GM04503 (cell line): ENCODE measurements at places on chromosomes 3 and 15.

DNA sequence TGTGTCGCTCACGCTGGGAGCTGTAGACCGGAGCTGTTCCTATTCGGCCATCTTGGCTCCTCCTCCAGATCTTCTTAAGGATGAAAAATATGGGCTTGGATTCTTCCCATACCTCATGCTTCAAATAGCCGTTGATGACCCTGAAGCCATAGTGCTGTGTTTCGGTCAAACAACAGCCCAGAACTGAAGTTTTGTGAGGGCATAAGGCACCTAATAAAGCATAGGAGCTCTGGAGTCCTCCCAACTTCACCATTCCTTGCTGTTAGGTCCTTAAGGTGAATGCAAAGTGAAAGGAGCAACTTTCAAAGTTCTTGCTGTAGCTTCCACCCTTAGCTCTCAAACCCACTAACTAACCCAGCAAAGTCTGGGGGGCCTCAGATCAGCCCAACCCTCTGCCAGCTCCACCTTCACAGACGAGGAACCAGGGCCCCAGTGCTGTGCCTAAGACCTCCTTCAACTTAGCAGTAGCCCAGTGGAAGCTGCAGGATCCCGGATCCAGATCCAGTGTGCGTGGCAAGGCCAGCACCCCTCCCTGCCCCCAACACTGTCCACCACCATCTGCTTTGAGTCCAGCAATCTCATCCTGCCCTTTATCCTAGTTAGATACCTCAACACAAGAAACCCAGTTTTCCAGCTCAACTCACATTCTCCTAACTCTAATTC lies at the start of gene GRK7:
Gene GRK7 (plus strand): TSS at position 321 of the 663 bp plus-strand sequence. CDS start 14,877 bp downstream, outside the sequence.
- DNase-seq: no peak

DNA sequence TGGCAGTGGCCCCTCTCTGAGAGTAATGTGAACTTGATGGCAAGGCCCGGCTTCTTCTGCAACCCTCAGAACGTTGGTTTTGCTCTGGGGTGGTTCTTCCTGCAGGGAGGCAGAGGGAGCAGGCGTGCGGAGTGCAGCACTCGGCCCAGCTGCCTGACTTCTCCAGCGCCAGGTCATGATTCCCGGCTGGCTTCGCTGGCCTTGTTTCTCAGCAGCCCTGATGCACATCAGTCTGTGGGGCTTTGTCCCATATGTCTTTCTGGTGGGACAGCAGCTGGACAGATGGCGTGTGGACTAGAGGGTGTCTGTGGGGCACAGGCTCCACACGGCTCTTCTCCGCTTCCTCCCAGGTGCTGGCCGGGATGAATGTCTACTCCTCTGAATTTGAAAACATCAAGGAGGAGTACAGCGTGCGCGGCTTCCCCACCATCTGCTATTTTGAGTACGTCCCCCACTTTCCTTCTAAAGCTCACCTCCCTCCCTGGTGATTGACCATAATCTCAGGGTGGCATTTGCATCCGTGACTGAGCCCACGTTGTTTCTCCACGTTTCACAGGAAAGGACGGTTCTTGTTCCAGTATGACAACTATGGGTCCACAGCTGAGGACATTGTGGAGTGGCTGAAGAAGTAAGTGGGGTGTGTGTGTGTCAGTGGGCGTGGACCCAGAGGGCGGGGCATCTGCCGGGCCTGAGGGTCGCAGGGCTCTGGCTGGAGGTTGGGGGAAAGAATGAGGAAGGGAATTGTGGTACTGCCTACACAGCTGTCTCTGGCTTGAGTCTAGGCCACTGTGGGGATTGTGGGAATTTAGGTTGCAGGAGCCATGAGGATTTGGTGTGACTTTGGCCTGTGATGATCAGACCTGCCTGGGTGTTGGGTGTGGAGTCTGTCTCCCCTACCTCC lies 57.1 kb downstream of the PDIA5 start:
- no peak for DNase-seq

- no peak for DNase-seq
Measured at GRCh38 chr3:29561651-29562149, 280.8 kb downstream of the RBMS3 start.

- DNase-seq: no peak
Measured at GRCh38 chr3:122067214-122067550, 12.0 kb downstream of the CD86 start.

DNA sequence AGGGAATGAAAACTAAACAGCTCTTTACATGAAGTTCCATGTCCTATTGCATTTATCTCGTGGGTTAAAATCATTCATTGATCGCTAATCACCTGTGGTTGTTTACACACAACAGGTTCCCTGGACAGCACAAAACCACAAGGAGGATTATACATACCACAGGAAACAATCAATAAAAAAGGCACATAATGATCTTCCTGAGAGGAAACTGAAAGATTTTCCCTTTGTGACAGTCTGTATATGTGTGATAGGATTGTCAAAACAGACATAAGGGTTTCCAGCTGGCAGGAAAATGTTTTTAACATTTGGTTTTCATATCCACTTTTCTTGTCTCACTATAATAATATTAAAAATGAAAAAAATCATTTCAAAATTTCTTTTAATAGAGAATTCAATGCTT lies 541.8 kb downstream of the NLGN1 start:
- no peak for DNase-seq

DNA sequence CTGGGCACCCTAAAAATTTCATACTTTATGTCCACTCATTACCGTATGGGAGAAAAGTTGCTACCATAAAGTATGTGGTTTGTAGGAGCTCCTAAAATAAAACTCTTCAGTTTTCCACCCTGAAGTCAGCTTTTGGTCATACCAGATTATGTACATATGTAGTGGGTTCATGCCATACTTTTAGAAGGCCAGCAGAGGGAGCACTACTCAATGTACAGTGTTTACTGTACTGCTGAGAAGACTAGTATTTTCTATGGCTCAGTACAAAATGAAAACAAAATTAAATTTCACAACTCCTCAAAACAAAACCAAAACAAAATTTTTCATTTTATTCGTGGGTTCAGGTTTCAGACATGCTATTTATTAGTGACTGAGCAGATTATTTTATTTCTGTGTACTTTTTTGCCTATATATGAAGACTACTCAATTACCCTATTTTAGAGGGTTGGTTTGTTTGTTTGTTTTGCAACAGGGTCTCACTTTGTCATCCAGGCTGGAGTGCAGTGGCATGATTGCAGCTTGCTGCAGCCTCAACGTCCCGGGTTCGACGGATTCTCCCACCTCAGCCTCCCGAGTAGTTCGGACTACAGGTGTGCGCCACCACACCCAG lies 24.3 kb downstream of the NXPE3 start:
- DNase-seq: no peak

GRCh38 chr15:39517122-39517855 lies 63.6 kb upstream of the THBS1 start:
- no peak for DNase-seq

DNA sequence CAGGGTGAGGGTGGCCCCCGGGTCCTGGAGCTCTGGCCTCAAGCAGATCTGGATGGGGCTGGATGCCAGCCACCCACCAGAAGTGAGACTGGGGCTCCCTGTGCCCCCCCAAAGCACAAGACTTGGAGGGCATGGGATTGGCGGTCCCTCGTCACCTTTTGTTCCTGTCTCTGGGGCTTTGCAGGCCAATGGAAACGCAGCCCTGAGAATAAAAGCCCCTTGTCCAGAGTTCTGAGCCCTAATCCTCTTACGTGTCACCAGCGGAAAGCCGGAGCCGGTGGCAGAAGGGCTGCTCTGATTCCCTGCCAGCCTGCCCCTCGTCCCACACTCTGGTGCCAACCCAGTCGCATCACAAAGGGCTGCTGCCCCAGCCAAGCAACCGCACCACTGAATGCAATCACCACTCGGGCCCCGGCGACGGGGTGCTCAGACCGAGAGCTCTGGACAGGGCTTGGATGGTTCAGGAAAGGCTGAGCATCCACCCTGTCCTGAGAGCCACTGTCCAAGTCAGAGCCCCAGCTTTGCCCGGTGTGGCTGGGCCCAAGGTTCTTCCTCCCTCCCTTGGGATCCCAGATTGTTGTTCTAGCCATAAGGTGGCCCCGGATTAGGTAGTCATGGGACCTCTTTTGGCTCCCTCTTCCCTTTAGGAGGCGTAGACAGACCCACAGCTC lies 22.8 kb upstream of the ELP6 start:
- no peak for DNase-seq

DNA sequence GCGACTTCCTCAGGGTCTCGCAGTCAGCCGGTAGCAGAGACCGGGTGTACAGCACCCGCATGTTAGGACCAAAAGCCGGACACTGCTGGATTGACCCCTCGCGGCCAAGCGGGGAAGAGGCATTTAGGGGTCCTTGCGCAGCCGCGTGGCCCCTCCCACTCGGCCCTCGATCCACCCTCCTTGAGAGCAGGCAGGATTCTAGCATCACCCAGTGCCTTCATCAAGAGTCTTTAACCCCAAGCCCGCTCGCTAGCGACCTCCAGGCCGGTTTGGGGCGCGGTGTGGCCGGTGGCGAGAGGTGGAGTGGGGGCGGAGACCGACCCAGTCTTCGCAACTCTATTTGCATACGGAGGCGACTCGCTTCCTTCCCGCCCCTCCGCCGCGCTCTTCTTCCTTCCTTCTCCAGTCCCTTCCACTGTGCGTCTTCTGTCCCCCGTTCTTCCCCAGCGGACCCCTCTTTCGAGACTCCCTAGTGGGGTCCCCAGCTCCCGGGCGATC lies at the start of gene ST6GAL1:
Gene ST6GAL1 (plus strand): TSS at position 384 of the 498 bp plus-strand sequence. CDS start 112,178 bp downstream, outside the sequence.
- DNase-seq: no peak

DNA sequence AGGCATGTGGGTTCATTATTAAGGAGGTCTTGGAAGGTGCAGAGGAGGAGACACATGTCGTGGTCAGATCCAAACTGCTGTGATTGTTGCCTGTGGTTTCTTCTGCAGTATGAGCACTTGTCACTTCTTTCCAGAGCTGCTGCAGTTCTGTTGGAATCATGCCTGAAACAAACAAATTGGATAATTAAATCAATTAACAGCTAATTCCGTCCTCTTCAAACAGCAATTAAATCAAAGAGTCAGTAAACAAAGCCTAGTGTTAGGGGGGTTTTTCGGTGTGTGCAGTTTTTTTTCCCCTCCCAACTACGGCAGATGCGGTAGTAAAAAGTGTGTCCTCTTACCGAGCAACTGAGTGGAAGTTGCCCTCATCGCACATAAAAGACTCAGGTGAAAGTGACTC lies 542.2 kb downstream of the FOXP1 start:
- no peak for DNase-seq

- DNase-seq: no peak
Measured at GRCh38 chr3:64000453-64001055, 22.7 kb downstream of the PSMD6 start.

DNA sequence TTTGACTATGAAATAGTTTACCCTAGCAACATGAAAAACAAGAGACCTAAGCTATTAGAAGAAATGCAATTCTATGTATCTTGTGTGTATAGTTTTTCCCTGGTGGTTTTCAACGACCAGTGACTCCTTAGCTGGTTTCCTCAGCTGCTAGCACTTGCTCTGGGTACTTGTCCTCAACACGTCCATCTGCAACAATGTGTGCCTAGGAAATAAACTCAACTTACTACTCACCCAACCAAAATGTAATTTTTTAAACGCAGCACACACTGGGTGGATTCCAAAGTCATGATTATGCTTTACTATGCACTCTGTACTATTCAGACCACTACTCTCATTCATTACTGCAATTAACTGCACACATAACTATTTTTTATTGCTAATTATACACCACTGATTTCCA lies 31.0 kb downstream of the CPA3 start:
- DNase-seq: no peak

GRCh38 chr15:73573572-73573971 lies 59.6 kb downstream of the NPTN start:
- no peak for DNase-seq

- no peak for DNase-seq
Measured at GRCh38 chr3:79490165-79491028, 277.4 kb downstream of the ROBO1 start.

DNA sequence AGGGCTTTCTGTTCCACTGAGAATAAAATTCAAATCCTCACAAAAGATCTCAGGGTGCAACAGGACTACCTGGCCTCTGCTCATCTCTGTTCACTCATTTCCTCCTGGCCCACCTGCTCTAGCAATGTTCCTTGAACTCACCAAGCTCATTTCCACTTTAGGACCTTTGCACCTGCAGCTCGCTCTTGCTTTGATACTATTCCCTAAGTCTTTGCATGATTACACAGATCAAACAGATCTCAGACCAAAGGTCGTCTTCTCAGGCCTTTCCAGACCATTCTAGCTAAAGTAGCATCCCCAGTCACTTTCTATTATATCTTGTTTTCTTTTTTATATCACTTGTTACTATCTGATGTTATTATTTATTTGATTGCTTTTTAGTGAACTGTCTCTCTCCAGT lies 54.7 kb downstream of the B3GNT5 start:
- DNase-seq: no peak

- no peak for DNase-seq
Measured at GRCh38 chr3:119613872-119614271, 16.2 kb downstream of the PLA1A start.

DNA sequence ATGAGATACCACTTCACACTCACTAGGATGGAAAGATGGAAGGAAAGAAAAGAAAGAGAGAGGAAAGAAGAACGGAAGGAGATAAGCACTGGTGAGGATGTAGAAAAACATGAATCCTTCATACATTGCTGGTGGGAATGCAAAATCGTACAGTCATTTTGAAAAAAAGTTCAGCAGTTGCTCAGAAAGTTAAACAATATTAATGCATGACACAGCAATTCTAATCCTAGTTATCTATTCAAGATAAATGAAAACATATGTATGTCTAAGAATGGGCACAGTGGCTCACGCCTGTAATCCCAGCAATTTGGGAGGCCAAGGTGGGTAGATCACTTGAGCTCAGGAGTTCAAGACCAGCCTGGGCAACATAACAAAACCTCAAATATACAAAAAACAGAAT lies 59.1 kb downstream of the SENP7 start:
- no peak for DNase-seq

GRCh38 chr15:23642413-23643044 lies 5.1 kb downstream of the MAGEL2 start:
- peak; percentile 4 for DNase-seq

- no peak for DNase-seq
Measured at GRCh38 chr15:62275831-62276230, 110.7 kb upstream of the C2CD4B start.

DNA sequence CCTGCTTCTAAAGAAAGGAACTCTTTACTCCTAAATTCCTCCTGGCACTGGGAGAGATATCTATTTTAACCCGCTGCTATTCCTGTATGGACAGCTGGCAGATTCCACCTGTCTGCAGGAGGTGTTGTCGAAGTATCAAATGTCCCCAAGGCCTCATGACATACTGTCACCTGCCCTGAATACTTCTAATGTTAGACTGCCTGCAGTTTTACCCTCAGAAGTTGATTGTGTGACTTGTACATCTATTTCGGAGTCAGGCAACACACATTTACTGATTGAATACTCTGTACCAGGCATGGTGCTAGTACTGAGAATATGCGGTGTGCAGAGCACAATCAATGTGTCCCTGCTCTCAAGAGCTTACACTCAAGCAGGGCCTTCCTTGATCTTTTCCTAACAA lies 38.6 kb downstream of the PDZRN3 start:
- no peak for DNase-seq

GRCh38 chr3:135136361-135137100 lies 341.5 kb downstream of the EPHB1 start:
- DNase-seq: no peak

GRCh38 chr3:71721002-71721401 lies 4.2 kb downstream of the EIF4E3 start:
- no peak for DNase-seq

- no peak for DNase-seq
Measured at GRCh38 chr3:183508821-183509220, 46.7 kb downstream of the KLHL6 start.
